A549 treated with AZD2906 at 1 μM for 4 hours (cell line): ENCODE measurements at places on chromosomes 7 and 10. TPM values are rescaled to one million over a fixed set of nuclear protein-coding genes. Genes with fewer than 3 reads are reported as not detected.

The DYNC1I1 gene
- total RNA-seq, result 0.15 to 0.29 TPM (median 0.16 TPM) in 5 replicates

The TMEM130 gene
- total RNA-seq, result 0.30 to 0.59 TPM (median 0.38 TPM) in 5 replicates

The KMT2E gene
- total RNA-seq, result 14.3 to 20.3 TPM (median 18.4 TPM) in 5 replicates

The MYH16 gene
- 0.27 to 0.41 TPM (median 0.34 TPM) in 5 replicates for total RNA-seq

The HILPDA gene
- 20.8 to 25.2 TPM (median 23.0 TPM) in 5 replicates for total RNA-seq
